ENCODE measurements at places on chromosomes 16 and 17. TPM values are rescaled to one million over a fixed set of nuclear protein-coding genes. Genes with fewer than 3 reads are reported as not detected.
A peak's percentile ranks its signal among the peaks of the same experiment; 100 is the strongest.

The TOM1L1 gene
- total RNA-seq = 27.1 TPM

The CD300A gene
- not detected for total RNA-seq

DNA sequence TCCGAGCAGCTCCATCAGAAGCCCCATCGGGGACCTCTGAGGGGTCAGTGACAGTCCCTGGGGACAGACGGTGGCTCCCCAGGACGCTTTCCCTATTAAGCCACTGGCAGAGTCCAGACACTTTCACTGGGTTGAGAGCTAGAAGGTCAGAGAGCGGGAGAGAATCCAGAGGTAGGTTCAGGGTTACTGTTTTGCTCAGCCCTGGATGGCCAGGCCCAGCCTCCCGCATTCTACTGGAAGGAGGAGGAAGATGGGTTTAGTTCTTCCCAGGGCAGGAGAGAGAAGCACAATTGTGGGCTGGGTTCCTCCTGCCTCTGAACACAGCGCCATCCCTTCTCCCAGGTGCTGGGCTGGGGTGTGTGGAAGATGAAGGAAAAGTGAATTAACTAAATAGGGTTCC, 452.8 kb downstream of the SLC39A11 start:
- no peak for DNase-seq

DNA sequence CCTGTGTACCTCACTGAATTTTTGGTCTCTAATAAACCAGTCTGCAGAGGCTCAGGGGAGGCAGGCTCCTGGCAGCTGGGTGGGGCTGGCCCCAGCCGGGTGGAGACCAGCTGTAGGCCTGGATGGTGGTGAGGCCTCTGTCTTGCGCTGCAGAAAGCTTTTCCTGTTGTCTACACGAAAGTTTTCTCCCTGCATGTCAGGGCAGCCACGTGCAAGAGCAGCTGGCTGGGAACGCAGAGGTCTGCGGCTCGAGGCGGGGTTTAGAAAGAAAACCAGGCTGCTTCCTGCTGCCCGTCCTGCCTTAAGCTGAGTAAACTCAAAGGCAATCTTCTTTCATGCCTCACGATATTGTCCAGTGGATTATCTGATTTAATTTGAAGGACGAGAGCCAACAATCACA, 2.4 kb downstream of the SERPINF1 start:
- peak; percentile 76 for DNase-seq

GRCh38 chr16:68396481-68396880, 51.8 kb downstream of the SMPD3 start:
- DNase-seq = peak; percentile 23

DNA sequence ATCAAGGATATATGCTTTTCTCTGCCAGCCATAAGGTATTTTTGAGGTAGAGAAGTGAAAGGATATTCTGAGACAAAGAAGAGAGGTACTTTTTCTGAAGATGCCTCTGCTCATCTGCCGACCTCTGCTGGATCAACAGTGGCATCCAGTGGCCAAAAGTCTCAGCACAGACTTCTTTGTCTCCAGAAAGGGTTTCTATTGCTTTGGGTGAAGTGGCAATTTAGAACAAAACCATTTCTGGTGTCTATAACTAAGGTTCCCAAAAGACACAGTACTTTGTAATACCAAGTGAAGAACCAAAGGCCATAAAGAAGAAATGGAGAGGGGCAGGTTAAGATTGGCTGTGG, 155.2 kb upstream of the C17orf78 start:
- no peak for DNase-seq

DNA sequence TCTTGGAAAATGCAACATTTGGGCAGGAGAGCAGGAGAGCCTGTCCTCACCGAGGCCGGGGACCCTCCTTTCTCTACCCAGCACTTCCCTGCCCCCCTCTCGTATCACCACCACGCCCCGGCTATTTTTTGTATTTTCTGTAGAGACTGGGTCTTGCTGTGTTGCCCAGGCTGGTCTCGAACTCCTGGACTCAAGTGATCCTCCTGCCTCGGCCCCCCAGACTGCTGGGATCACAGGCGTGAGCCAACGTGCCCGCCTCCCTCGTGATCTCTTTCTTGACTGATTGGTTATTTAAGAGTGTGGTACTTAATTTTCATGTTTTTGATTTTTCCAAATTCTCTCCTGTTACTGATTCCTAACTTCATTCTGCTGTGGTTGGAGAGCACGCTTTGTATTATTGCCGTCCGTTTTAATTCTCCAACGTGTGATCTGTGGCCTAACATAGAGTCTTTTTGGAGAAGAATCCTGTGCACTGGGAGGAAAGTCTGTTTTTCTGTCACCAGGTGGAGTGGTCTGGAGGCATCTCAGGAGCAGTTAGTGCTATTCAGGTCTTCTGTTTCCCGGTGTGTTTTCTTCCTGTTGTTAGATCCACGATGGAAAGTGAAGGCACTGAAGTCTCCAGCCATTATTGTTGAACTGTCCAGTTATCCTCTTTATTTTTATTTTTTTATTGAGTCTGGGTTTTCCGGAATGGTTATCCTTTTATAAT, 40.4 kb downstream of the ZNF778 start:
- no peak for DNase-seq

DNA sequence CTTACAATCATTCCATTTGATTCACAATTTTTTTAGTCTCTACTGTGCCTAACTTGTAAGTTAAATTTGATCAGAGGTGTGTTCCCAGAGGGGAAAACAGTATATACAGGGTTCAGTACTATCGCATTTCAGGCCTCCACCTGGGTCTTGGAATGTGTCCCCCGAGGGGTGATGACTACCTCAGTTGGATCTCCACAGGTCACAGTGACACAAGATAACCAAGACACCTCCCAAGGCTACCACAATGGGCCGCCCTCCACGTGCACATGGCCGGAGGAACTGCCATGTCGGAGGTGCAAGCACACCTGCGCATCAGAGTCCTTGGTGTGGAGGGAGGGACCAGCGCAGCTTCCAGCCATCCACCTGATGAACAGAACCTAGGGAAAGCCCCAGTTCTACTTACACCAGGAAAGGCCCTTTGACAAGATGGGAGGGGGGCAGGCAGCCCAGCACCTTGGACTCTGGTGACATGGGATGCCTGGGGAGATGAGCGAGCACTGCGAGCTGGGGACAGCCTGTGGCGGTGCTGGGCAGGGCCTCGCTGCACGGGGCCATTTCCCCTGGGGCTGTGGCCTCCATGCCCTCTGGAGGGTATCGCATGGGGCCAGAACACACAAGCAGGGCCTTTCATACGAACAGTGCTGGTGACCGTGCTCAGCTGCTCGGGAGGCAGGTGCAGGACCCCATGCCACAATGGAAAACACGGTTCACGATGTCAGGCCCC, 33.9 kb downstream of the PDIA2 start:
- no peak for DNase-seq

- DNase-seq = no peak
These were observed 9.3 kb downstream of the NOD2 start for GRCh38 chr16:50702725-50703124.

GRCh38 chr16:85648070-85648714, 35.1 kb downstream of the GSE1 start:
- DNase-seq = no peak

DNA sequence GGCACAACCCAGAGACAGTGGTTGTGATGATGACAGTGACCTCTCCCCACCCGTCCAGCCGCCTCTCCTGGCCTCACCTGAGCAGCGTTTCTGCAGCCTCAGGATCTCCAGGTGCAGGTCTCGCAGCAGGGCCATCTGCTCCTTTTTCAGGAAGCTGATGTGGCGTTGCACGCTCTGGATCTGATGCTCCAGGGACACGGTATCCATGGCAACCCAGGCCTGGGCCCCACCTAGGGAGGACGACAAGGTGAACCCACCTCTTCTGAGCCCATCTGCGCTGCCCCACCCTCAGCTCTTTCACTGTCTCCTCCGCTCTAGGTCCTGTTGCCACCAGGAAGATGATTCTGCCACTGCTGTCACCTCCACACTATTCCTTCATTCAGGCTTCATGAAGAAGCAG, 14.5 kb downstream of the CCDC92B start:
- DNase-seq = no peak

DNA sequence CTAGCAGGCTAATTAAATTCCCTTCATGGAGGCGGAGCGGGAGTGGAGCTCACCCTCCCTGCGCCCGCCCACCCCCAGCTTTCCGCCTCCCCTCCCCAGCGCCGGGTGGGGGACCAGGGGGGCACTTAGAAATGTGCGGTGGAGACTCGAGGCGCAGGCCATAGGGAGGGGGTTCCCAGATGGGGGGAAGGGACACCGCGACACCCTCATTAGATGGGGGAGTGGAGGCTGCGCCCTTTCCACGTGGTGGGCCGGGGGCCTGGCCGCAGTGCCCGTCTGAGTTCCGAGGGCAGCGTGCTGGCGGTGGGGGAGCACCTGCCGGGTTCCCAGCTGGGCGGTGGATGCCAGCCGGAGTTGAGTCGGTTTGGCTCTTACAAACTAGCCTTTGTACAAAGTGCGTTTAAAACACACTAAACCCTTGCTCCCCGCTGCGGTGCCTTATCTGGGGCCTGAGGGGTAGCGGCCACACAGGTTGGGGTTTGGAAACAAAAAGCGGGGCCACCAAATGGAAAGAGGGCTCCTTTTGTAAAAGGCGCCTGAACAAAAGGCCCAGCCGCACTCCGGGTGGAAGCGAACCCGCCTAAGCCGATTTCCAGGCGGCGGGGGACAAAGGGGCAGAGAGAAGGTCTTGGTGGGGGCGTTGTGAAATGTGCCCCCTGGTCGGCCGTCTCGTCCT, 1.4 kb downstream of the GSE1 start:
- no peak for DNase-seq

- no peak for DNase-seq
These were observed 8.9 kb downstream of the CTRL start for GRCh38 chr16:67922740-67923139.

DNA sequence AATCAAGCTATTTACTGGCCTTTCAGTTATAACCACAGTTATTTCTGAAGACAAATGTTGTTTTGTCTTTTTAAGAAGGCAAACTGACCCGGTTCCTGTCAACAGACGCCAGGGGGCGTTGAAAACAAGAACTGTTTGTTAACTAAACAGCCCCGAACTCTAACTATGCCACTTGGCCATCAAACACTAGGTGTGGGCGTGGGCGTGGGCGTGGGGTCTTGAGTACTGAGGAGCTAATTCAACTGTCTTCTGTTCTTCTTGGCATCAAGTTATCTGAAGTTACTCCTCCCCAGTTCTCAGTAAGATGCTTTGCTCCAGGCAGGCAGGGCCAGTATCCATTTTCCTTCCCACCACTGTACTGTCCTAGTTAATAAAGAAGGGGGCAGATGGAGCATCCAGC, 63.3 kb upstream of the MTMR4 start:
- peak; percentile 6 for DNase-seq

DNA sequence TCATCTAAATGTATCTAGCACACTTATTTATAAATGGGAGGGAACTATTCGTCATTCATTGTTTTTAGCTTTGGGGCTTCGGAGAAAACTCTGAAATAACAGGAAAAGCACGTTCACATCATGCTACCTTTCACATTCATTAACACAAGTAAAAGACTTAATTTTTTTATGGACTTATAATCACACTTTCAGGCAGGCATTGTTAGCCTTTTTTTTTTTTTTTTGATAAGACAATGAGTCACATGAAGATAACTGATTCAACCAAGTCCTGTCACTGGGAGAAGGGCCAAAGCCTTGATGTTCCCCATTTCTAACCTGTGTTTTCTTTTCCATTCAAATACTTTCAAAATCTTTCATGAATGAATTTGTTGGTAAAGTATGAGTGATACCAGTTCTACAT, 631.3 kb upstream of the CA10 start:
- DNase-seq = no peak

- no peak for DNase-seq
These were observed 39.9 kb downstream of the MSI2 start for GRCh38 chr17:57296231-57296630.

- DNase-seq = peak; percentile 20
These were observed 68.6 kb downstream of the HAPSTR1 start for GRCh38 chr16:9159839-9160550.

DNA sequence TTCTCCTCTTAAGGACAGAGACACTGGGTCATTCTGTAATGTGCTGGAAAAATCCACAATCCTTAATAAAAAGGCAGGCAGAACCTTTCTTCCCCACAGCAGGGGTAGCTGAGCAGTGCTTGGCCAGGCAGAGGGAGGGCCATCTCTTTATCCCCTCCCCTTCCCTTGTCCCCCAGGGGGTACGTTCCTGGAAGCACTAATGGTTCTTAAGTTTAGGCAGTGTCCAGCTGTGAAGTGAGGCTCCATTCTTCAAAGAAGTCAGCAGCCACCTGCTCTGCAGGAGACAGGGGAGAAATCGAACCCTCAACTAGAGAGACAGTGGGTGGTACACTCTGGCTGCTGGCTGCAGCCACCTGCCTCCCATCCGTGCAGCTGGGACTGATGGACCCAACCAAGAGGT, 533.9 kb upstream of the CDH11 start:
- DNase-seq = no peak

DNA sequence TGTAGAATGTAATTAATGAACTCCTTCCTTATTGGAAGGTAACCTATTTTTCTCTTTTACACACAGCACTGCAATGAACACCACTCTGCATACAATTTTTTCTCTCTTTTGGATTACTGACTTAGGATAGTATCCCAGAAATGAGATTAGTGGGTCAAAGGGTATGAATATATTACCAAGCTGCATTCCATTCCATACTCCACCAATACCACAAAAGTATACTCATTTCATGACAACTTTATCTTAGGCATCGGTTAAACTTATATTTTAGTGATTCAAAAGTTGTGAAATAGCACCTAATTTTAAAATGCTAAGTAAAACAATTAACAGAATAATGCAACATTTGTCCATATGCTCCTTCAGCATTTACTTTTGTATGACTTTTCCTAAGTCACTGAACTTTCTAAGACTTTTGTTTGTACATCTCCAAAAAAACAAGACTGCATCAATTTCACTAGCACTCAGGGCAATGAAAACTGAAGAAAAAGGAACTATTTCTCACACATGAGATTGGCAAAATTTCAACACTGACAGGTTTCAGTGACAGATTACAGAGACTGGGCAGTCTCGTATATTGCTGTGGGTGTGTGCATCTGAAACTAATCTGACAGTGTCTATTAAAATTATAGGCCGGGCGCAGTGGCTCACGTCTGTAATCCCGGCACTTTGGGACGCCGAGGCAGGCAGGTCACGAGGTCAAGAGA, 32.1 kb downstream of the HELZ start:
- peak; percentile 78 for DNase-seq

DNA sequence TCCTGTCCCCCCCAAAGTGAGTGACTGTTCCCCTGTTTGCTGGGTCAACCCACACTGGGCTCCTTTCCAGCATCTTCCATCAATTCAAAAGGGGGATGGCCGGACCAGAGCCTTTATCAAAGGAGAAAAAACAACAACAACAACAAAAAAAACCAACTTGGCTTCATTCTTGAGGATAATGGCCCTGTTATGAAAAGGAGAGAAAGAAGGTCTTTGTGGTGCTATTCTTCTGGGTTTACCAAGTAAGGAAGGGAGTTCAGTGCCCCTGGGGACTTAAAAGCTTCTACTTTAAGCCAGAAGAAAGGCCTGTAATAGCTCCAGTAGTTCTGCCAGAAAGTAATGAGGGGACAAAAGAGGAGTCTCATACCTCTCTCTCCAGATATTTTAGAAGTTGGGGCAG, 71.5 kb downstream of the RGS9 start:
- no peak for DNase-seq

- no peak for DNase-seq
These were observed 14.3 kb downstream of the CCDC40 start for GRCh38 chr17:80050706-80051105.

Data from astrocyte (in vitro differentiated cells and primary cell).